Sigmoid colon (tissue), 7 donors: ENCODE measurements at places on chromosomes 12 and 14. TPM values are rescaled to one million over a fixed set of nuclear protein-coding genes. Genes with fewer than 3 reads are reported as not detected.

DNA sequence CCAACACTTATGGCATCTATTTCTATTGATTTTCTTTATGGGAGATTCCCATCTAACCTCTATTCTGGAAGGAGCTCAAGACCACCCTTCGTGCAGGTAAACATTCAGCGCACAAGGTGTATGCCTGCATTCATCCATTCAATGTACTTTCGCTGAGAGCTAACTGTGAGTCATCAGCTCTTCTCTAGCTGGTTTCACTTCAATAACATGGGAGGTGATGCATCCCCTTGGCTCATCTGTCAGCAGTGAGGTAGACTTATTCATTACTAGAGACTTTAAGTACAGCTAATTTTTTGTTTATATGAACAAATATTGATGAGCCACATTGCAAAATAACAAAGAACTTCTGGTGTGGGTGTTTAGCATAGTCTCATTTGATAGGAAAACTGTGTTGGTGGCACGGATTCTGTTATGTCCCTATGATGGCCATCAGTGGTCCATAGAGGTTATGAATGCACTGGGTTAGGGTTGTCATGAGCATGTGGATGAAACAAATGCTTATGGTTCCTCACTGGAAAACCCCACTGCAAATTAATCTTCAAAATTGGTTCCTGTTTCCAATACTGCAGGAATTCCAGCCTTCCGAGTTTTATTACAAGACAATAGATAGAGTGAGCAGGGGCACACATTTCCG lies 1151.0 kb downstream of the BCL11B start:
- H3K4me1 ChIP-seq, result no peaks in the 10 kb centered on the region
- no peaks in the 10 kb centered on the region for H3K27me3 ChIP-seq
- no peak for DNase-seq
- no peaks in the 10 kb centered on the region for H3K36me3 ChIP-seq
- H3K27ac ChIP-seq, result no peak overlapping the region
- H3K4me3 ChIP-seq, result no peak overlapping the region

DNA sequence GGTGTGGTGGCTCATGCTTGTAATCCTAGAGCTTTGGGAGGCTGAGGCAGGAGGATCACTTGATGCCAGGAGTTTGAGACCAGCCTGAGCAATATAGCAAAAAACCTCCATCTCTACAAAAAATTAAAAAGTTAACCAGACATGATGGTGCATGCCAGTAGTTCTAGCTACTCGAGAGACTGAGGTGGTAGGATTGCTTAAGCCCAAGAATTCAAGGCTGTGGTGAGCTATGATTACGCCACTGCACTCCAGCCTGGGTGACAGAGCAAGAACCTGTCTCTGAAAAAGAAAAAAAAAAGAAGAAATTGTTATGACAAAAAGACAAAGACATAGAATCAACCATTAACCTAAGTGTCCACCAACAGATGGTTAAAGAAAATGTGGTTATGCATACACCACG lies 2.1 kb upstream of the ATP23 start:
- H3K4me3 ChIP-seq, result no peak overlapping the region
- H3K36me3 ChIP-seq, result no peaks in the 10 kb centered on the region
- no peak overlapping the region for H3K27ac ChIP-seq
- H3K27me3 ChIP-seq, result no peaks in the 10 kb centered on the region

GRCh38 chr14:102986810-102987579 lies 64.5 kb downstream of the AMN start:
- no peaks in the 10 kb centered on the region for H3K4me1 ChIP-seq
- H3K27ac ChIP-seq, result no peak overlapping the region
- peaks cover 37% of the 10 kb centered on the region for H3K36me3 ChIP-seq
- no peaks in the 10 kb centered on the region for H3K27me3 ChIP-seq
- H3K4me3 ChIP-seq, result no peak overlapping the region

SMCO3 gene
- not detected for polyA plus RNA-seq

GLT1D1 gene
- 0.50 TPM for polyA plus RNA-seq
